NCI-H2107 (cell line): ENCODE measurements at places on chromosomes 2 and 18.

- DNase-seq = no peak
These were observed 138.0 kb upstream of the LYPD6 start for GRCh38 chr2:149192427-149192826.

DNA sequence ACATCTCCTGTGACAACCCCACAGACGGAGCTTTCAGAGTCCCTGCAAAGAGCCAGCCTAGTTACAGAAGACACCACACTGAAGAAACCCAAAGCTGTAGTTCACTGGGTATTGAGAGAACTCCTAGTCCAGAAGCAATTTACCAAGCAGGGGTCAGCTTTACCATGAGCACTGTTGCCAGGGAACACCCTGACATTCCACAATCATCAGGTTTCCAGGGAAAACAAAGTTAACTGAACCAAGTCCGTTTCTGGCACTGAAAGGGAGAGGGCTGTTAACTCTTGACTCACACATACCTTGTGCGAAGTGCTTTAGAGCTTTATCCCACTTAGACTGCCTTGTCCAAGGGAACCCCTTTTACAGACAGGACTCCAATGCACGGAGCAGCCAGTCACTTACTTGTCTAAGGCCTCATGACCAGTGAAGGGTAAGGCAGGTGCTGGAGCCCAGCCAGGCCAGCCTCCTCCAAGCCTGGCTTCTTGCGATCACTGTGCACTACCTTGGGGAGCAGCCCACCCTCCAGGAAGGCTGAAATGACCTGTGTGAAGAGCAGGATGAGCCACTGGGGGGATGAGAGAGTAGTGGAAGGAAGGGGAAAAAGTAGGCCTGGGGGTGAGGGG, 53.9 kb downstream of the REEP1 start:
- DNase-seq = no peak

DNA sequence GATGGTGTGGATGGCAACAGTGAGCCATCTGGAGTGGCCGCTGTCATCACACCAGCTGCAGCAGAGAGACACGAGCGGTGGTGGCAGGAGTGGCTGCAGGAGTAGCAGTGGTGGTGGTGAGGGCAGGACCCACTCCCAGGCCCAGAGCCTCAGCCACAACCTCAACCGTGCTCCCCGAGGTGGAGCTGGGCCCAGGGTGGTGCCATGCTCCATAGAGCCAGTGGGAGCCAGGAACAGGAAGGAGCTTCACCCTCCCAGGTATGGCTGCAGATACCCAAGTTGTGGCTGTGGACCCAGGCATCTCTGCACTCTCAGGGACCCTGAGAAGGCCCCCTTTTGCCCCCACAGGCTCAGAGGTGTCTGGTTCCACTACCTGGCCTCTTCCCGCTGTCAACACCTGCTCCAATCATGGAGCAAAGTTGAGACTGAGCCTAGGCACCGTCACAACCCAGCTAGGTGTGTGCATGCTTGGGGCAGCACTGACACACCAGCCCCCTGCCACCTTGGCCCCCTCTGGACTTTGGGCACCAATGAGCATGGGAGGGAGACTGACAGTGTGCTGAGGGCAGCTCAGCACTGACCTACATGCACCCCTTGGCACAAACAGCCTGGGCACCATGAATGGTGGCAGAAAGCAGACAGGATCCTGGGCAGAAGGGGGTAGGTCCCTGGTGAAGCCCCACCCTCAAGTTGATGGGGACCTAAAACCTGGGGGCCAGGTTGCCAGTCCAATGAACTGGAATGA, 188.9 kb downstream of the NDUFA10 start:
- no peak for DNase-seq

GRCh38 chr2:181163691-181164090, 183.3 kb downstream of the UBE2E3 start:
- DNase-seq = no peak

DNA sequence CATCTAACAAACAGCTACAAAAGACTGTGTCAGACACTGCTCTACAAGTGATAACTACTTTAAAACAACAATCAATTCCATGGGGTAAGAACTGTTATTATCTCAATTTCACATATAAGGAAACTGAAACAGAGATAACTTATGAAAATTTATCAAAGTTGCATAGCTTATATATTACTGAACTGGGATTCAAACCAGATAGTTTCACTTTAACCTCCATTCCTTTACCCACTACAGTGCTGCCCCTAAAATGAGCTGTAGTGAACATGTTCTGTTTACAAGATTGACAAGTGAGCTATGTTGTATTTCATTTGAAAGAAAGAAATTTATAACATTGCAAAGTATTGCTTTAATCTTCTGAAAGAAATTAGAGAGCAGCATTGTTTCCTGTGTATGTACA, 14.1 kb upstream of the GCG start:
- no peak for DNase-seq

GRCh38 chr2:241701149-241701398, 765 bp upstream of the ING5 start:
- no peak for DNase-seq

GRCh38 chr2:142112757-142113221, 18.0 kb downstream of the LRP1B start:
- DNase-seq = no peak

DNA sequence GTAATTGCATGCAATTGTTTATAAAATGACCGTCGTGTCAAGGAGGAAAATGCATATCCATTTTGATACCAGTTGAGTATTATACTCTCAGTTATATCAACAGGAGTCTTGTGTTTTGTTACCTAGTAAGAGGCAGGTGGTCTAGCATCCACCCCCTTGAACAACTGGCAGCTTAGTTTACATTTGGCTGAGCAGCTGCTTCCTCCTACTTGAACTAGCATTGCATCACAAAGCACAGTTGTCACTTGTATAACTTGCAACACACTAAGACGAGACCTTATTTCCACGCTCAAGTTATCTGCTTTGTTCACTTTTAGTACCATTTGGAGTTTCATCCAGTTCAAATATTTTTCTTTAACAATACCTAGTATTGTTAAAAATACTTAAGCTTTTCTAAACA, 75.4 kb upstream of the UBE2E3 start:
- DNase-seq = no peak

DNA sequence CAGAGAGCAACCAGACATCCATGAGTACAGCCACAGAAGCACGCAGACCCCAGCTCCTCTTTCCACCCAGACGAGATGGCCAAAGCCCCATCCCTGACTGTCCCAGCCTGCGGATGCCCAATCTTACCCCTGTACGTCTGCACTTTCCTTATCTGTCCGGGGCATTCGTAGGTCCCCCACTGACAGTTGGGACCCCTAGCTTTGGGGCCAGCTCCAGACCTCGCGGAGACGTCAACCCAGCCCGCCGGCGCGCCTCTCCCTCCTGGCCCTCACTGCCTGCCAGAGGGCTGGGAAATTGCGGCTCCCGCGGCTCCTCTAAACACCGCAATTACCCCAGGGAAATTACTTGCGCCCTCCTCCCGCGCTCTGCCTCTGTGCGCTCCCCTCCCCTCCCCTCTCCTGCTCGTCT, 2.3 kb downstream of the ECEL1 start:
- no peak for DNase-seq
